ENCODE measurements at places on chromosomes 16 and 17.

DNA sequence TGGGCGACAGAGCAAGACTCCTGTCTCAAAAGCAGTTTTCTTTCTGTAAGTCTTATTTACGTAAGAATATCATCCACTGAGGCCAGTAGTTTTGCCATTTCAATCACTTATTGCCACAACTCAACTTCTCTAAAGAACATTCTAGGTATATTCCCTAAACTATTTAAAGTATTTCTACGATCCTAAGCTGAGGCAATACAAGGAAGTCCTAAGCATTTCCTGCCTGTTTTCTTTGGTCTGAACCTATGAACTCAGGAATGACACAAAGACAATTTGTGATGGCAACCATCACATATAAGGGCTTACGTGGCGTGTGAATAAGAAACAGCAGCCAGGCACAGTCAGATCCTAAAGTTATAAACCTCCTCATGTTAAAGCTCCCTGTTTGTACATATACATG, 14.2 kb downstream of the USP36 start:
- H3K36me3 ChIP-seq, result peaks cover 62% of the 10 kb centered on the region
- peaks cover 55% of the 10 kb centered on the region for H3K4me1 ChIP-seq
- no peak for DNase-seq
- H3K4me3 ChIP-seq, result no peak overlapping the region
- H3K27me3 ChIP-seq, result peaks cover 4% of the 10 kb centered on the region

DNA sequence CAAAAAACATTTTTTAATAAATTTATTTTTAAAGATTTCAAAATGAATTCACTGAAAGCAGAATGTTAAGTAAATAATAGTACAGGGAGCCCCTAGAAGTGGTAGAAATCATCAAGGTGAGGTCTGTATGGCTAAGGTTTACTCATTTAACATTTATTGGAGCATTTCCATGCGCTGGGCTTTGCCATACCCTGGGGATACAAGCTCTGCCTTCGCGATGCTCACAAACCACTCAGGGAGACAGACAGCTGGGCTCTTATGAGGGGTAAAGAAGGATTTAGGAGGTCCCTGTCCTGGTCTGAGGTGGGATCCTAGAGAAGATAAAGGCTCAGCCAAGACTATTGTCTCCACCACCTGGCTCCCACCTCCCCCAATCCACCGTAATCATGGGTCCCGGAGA, 11.3 kb upstream of the LPCAT2 start:
- H3K4me3 ChIP-seq, result no peak overlapping the region
- H3K27me3 ChIP-seq, result peaks cover 3% of the 10 kb centered on the region
- peaks cover 96% of the 10 kb centered on the region for H3K4me1 ChIP-seq

- DNase-seq, result no peak
- H3K4me1 ChIP-seq, result no peaks in the 10 kb centered on the region
- H3K27me3 ChIP-seq, result no peaks in the 10 kb centered on the region
- H3K4me3 ChIP-seq, result no peak overlapping the region
- H3K27ac ChIP-seq, result no peak overlapping the region
- no peaks in the 10 kb centered on the region for H3K36me3 ChIP-seq
Observed at GRCh38 chr17:70447588-70447987, 278.3 kb downstream of the KCNJ2 start.

- H3K4me1 ChIP-seq, result no peaks in the 10 kb centered on the region
- H3K27me3 ChIP-seq, result 0 out of 2 replicates have a peak, but pooled peaks cover 2% of the 10 kb centered on the region
- H3K27ac ChIP-seq, result no peak overlapping the region
- no peaks in the 10 kb centered on the region for H3K36me3 ChIP-seq
Observed at GRCh38 chr17:9298776-9299295, 276.8 kb downstream of the STX8 start.

DNA sequence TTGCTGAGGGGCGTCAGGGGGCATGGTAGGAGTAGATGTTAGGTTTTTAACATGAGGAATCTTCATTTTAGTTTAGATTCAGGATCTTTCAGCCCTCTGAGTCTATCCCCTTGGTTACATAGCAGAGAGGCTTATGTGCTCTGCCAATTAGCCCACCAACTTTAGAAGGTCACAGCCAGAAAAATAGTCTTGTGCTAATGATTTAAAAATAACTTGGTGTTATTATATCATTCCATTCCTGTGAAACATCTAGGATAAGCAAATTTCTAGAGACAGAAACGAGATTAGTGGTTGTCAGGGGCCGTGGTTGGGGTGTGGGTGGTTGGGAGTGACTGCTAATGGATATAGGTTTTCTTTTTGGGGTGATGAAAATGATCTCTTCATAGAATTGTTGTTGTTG, 183.7 kb downstream of the SNX29 start:
- peak overlapping the region; percentile 10 for H3K27ac ChIP-seq
- DNase-seq, result no peak
- peaks cover 3% of the 10 kb centered on the region for H3K27me3 ChIP-seq
- H3K4me1 ChIP-seq, result peaks cover 45% of the 10 kb centered on the region
- peak overlapping the region; percentile 64 for H3K4me3 ChIP-seq

GRCh38 chr17:77503293-77503655, 362.5 kb downstream of the SEC14L1 start:
- H3K4me3 ChIP-seq, result no peak overlapping the region
- H3K36me3 ChIP-seq, result peaks cover 10% of the 10 kb centered on the region
- H3K4me1 ChIP-seq, result no peaks in the 10 kb centered on the region

DNA sequence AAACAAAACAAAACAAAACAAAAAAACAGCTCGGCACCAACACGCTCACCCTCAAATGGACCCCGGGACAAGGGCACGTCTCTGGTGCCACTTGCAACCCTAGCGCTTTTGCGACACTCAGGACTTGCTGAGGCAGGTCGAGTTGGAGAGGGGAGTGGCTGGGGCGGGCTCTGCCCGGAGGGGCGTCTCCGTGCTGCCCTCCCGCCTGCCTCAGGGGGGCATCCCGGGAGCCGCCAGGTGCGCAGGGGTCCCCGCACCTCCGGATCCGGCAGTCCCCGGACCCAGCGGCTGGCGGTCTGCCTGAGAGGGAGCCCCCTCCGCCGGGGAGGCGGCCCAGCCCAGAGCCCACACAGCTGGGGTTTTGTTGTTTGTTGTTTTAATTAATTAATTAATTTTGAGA, at the start of gene SLC52A1:
Gene SLC52A1, minus strand, starts transcription at position 112 of the 400 bp plus-strand sequence. CDS start 820 bp downstream, outside the sequence.
- peaks cover 6% of the 10 kb centered on the region for H3K4me1 ChIP-seq
- H3K36me3 ChIP-seq, result no peaks in the 10 kb centered on the region

- no peak overlapping the region for H3K27ac ChIP-seq
- H3K27me3 ChIP-seq, result peaks cover 5% of the 10 kb centered on the region
- no peak overlapping the region for H3K4me3 ChIP-seq
Observed at GRCh38 chr16:14289692-14290340, 218.7 kb downstream of the MRTFB start.

GRCh38 chr16:22646948-22647556, 136.4 kb downstream of the NPIPB5 start:
- H3K4me1 ChIP-seq, result no peaks in the 10 kb centered on the region
- no peaks in the 10 kb centered on the region for H3K36me3 ChIP-seq
- H3K27ac ChIP-seq, result no peak overlapping the region
- no peak for DNase-seq
- no peak overlapping the region for H3K4me3 ChIP-seq
- no peaks in the 10 kb centered on the region for H3K27me3 ChIP-seq

GRCh38 chr17:75133001-75133400, 1.5 kb upstream of the NT5C start:
- no peak overlapping the region for H3K27ac ChIP-seq
- no peak for DNase-seq
- peaks cover 7% of the 10 kb centered on the region for H3K4me1 ChIP-seq
- H3K4me3 ChIP-seq, result no peak overlapping the region
- H3K36me3 ChIP-seq, result peaks cover 8% of the 10 kb centered on the region

DNA sequence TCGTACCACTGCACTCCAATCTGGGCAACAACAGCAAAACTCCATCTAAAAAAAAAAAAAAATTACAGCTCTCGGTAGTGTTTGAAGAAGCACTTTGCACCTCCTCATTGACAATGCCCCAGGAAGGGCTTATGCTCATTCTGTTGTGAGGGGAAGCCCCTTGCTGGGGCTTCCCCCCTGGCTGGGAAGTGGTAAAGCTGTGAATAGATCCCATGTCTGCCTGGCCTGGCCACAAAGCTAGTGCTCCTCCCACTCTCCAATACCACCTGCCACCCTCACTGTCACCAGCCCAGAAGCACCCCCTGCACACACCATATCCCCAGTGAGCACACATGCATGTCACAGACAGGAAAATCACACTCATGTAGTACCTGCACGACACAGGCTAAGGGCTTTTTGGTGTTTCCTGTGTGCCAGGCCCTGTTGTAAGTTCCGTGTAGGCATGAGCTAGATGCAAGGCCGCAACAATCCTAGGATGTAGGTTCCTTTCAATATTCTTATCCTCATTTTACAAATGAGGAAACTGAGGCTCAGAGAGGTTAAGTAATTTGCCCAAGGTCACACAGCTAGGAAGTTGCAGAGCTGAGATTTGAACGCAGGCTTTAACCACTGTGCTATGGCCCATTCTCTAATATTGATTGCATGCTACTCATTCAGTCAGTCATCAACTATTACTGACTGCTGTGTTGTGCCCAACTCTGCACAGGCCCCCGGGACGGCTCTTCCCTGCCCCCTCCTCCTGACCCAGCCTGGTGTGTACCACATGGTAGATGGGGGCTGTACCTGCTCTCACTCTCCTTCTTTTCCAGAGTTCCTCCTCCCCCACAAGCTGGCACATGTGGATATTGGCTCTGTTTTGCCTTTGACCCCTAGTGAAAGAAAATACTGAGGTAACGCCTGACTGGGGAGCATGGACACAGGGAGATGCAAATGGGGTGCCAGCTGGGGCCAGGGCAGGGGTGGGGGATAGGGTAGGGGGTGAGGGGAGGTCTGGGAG, 11.9 kb upstream of the COL1A1 start:
- no peak for DNase-seq
- peaks cover 4% of the 10 kb centered on the region for H3K27me3 ChIP-seq
- H3K4me3 ChIP-seq, result no peak overlapping the region
- no peaks in the 10 kb centered on the region for H3K36me3 ChIP-seq
- peaks cover 99% of the 10 kb centered on the region for H3K4me1 ChIP-seq
